ENCODE measurements at places on chromosomes 3 and 15.

GRCh38 chr3:108114423-108115065 lies 23.7 kb upstream of the CD47 start:
- DNase-seq: no peak

DNA sequence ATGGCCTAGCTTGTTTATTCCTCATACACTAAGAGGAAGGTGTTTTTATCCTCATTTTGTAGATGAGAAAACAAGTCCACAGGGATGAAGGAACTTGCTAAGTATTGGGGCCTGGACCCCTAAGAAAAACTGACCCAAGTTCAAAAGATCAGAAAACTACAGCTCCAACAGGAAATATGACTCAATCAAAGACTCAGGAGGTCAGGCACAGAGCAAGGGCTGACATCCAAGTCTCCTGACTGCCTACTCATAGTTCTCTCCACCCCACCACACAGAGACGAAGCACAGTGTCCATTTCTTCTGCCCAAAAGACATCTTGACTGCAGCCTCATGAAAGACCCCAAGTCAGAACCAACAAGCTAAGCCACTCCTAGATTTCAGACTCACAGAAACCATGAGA lies 26.9 kb upstream of the TPM1 start:
- DNase-seq: no peak

DNA sequence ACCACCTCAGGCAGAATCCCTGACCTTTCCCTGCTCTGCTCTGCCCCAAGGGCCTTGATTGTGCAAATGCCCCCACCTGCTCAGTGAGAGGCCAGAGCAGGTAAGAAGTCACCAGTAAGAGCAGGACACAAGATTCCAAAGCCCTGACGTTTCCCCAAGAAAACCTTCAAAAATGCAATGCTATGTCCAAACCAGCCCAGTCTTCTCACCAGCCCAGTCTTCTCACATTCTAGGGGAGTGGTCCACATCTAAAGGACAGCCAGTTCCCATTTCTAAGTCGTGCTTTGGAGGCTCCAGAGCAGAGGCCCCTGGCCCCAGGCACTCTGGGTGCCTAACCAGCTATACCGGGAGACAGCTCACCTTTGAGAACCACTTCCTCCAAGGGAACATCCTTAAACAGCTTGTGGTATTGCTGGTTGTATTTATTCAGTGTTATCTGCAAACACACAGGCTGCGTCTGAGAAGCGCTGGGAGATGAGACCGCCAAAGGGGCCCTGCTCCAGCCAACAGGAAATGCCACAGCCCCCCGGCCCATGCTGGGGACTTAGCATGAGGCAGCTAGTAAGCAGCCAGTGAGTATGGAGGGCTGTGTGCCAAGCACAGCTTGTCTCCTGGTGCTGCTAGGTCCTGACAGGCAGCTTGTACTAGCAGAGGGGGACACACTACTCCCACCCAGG lies 29.3 kb downstream of the GRAMD2A start:
- DNase-seq: no peak

GRCh38 chr3:175495331-175495730 lies 636.2 kb downstream of the NAALADL2 start:
- no peak for DNase-seq

DNA sequence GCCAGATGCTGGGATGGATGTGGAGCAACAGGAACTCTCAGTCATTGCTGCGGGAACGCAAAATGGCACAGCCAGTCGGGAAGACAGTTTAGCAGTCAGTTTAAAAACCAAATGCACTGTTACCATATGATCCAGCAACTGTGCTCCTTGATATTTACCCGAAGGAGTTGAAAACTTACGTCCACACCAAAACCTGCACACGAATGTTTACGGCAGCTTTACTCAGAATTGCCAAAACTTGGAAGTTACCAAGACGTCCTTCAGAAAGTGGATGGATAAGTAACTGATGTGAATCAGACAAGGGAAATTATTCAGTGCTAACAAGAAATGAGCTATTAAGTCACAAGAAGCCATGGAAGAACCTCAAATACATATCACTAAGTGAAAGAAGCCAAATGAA lies 36.1 kb upstream of the SLC41A3 start:
- DNase-seq: no peak

GRCh38 chr3:188931036-188931435 lies 240.7 kb upstream of the TPRG1 start:
- no peak for DNase-seq

DNA sequence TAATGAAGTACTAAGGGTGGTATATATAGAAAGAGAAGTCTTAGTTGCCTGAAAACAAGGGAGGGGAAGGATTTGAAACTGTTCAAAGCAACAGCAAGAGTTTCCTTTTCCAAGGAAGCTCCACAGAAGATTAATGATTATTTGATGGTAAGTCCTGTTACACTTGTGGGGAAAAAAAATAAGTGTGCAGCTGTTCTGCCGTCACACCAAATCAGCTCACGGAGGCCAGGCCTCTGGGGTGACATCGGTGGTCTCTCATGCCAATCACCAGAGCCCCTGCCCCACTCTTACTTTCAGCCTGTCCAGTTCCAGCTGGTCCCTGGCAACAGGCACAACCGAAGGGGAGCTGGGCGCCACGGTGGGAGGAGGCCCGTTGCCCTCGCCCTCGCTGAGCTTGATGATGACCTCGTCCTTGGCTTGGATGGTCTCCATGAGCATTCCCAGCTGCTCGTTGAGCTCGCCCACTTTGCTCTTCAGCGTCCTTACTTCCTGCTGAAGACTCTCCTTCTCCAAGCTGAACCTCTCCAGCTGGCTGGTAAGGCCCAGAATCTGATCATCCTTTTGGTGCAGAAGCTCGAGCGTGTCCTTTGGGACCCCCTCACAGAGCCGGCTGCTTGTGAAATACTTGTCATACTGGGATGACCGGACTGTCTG lies 53.5 kb downstream of the TBC1D2B start:
- no peak for DNase-seq

DNA sequence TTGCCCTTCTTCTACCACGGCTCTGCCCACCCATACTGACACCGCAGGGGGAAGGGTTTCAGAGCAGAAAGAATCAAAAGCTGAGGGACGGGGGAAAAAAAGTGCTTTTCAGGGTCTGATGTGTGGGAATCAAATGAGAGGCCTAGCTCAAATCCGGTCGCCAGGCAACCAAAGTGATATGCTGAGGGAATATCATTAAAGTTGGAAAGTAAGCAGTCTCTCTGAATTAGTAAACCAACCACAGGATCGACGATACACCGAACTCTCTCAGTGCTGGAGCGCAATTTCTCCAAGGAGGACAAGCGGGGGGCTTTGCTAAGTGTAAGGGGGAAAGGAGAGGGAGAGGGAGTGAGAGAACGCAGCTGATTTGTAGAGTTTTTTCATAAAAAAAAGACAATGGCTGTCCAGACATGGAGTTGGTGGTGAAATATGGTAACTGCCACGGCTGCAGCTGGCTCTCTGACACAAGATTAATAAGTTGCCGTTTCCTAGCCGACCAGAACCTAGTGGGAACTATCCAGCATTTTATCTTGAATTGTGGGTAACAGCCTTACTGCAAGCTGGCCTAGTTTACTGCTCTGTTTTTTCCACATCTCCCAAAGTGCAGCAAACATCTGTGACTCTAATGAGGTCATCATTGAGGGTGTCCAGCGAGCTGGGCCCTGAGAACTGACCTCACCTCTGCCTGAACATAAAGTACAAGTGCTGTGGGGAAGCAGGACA lies 530.2 kb downstream of the SOX2 start:
- DNase-seq: no peak

- DNase-seq: no peak
Measured at GRCh38 chr15:56982987-56983386, 64.5 kb downstream of the TCF12 start.

DNA sequence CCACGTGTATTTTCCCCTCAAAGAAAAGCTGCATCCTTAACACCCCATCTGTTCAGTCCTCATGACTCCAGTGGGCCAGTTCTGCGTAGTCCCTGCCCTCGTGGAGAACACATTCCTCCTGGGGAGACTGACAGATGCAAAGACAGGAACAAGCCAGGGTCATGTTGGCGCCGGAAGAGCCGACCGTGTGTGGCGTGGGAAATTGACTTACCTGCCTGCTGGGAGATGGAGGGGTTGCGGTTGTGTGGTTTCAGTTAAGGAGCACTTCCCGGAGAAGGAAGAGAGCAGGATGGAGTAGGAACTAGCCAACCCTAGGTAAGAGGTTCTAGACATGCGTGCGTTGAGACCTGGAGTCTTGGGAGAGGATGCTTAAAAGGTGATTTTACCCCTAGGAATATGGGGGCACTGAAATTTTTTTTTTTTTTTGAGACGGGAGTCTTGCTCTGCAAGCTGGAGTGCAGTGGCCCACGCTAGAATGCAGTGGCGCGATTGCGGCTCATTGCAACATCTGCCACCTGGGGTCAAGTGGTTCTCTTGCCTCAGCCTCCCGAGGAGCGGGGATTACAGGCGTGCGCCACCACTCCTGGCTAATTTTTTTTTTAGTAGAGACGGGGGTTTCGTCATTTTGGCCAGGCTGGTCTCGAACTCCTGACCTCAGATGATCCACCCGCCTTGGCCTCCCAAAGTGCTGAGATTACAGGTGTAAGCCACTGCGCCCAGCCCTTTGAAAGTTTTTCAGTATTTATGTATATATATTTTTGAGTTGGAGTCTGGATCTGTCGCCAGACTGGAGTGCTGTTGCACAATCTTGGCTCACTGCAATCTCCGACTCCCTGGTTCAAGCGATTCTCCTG lies 1.4 kb downstream of the VHL start:
- DNase-seq: no peak

DNA sequence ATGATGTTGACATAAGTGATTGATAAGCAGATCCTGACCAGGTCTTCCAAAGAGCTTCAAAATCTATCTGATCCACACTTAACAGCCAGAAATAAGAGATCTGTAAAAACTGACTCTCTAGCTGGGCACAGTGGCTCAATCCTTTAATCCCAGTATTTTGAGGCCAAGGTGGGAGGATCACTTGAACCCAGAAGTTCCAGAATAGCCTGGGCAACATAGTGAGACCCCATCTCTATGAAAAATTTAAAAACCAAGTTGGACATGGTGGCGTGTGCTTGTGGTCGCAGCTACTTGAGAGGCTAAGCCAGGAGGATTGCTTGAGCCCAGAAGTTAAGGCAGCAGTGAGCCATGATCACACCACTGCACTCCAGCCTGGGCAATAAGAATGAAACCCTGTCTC lies 43.6 kb downstream of the PIGB start:
- DNase-seq: no peak

DNA sequence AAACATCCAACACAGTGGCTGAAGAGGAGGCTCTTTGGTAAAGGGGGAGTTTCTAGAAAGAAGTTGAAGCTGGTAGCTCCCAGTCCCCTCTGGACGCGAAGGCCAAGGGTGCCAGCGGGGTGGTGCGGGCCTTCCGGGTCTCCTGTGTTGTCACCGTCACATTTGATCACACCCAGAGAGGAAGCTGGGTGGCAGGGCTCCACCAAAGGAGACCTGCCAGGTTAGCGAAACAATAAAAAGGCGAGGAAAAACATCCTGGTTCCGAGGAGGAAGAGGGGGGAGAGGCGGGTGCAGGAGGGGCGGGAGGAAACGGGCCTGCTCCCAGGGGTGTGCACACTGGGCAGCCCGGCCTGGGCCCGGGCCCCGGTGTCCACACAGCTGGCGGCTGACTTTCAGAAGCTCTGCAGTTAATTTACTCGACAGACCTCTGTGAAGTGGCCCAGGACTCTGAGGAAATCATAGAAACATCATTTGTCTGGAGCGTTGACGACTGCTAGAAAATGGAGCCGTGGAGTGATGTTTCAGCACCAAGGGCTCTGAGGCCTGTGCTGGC lies 12.1 kb downstream of the HEG1 start:
- DNase-seq: no peak

DNA sequence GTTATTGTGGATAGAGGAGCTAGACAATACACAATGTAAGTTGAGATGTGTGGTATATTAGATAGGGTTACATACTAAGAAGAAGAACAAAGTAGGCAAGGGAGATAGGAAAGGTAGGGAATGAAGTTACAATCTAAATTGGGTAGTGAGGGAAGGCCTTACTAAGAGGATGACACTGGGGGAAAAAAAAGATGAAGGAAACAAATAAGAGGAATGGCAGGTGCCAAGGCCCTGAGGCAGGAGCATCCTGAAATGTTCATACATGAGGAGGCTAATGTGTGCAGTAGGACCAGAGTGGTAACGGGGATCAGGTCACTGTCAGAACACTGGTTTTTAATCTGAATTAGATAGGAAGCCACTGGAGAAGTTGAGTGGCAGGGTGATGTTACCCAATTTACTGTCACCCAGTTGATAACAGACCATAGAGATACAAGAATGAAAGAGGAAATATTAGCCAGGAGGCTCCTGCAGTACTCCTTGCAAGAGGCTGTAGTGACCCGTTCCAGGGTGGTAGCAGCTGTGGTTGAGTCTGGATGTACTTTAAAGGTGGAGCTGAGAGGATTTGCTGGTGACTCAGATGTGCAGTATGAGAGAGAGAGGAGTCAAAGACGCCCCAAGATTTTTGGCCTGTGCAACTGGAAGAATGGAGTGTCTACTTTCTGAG lies 14.4 kb downstream of the RTP1 start:
- DNase-seq: no peak

DNA sequence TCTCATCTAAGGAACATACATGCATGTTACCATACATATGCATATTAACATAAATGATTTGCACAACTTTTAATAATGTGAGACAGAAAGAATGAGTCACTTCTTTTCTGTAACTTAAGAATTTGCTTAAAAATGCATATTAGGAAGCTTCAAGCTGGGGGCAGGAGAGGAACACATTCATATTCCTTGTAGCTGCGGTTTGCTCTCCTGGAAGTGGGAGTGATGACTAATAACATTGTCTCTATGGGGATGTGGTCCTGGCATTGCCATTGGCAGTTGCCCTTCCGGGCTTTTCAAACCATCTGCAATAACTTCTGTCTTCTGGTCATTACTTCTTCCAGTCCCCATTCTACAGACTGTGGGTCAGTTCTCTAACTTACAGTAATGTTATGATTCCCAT lies 15.6 kb downstream of the CHST2 start:
- DNase-seq: no peak

GRCh38 chr3:185087419-185087818 lies 65.4 kb downstream of the C3orf70 start:
- DNase-seq: no peak

DNA sequence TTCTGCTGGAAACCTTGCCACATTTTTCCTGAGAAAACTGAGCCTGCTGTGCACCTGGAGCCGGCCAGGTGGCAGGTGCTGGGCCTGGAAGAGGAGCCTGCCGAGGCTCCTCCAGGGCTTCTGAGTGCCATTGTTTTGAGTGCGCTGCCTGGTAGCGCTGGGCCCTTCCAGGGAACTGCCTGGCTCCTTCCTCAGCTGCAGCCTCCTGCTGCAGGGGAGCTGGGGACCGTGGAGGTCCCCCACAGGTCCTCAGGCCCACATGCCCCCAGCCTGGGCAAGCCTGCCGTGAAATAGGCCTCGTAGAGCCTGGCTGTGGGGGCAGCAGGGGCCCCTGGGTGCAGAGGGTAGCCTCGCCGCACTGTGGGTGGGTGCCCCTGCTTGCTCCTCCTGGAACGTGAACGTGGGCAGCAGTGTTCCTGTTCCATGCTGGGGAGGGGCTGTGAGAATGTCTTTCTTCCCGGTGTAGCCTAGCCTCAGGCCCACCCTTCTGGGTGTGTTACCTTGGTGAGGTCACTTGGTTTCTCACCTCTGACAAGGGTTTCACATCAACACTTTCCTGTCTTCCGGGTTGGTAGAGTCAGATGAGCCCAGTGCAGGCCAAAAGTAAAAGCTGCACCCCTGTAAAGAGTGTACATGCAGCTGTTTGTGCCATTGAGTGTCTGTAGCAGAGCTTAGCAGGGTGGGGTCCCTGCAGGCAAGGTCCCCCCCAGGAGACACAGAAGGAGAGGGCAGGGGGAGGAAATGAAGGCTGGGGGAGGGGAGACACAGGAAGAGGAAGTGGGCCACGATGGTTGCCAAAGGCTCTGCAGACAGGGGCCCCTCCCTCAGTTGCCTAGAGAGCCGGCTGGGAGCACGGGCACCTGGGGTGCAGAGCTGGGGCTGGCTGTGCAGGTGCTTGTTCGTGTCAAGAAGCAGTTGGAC lies 34.5 kb downstream of the KLF13 start:
- DNase-seq: peak; percentile 97

Data from CD8-positive, alpha-beta memory T cell (primary cell).